ENCODE measurements at places on chromosomes 12 and 14. TPM values are rescaled to one million over a fixed set of nuclear protein-coding genes. Genes with fewer than 3 reads are reported as not detected.

DNA sequence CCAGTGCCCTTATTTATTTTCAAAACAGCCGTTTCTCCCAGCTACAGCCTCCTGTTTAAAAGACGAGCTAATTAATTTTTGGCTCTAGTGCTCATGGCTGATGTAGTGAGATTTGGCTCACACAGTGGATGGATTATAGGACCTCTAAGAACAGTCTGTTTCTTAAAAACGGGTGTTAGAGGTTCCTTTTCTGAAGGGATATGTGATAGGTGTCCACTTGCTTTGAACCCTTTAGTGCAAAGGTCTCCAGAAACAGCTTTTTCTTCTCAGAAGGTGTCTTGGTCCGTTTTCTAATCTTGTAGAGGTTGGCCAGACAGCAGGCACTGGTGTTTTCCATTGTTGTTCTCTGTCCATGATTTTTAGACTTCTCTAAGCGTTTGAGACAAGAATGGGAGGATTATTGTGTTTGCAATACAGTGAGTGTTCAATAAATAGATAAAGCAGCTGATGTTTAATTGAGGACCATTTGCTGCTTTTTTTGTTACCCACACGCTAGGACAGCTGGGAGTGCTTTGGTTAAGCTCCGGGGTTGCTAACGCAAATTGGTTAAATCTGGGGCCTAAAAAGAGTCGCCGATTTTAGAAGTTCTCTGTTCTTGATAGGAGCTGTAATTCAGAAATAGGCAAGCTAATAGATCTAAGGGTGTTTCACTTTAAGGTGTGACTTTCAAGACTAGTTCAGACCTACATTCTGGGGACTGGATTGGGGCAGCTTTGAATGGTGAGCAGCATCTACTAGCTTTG is 1.0 kb downstream of the BORCS5 start:
- peaks cover 8% of the 10 kb centered on the region for H3K4me1 ChIP-seq
- no peak for DNase-seq
- peak overlapping the region; percentile 97 for H3K27ac ChIP-seq

- no peaks in the 10 kb centered on the region for H3K27me3 ChIP-seq
- no peak overlapping the region for H3K27ac ChIP-seq
- no peak for DNase-seq
- H3K4me3 ChIP-seq: no peak overlapping the region
- H3K36me3 ChIP-seq: no peaks in the 10 kb centered on the region
These were observed 19.4 kb downstream of the EVL start for GRCh38 chr14:100084591-100084990.

DNA sequence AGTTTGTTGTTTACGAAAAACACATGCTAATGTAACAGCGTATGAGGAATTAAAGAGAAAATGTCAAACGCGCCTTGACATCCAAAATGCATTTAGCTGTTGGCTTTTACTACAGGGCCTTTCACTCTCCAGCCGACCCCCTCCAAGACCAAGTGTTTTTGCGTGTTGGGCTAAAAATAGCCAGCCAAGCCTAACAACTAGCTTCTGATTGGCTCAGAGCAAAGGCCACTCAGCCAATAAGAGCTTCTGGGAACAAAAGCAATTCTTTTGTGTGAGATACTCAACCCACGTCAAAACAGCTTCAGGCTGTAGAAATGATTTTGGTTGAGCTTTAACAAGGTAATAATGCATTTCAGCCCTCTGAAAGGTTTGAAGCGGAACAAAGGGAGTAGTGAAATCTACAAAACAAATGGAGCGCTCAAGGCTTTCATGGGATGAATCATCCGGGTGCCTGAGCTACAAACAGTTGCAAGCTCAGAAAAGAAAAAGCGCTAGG is 198.7 kb upstream of the DCN start:
- H3K27ac ChIP-seq: peak overlapping the region; percentile 71
- DNase-seq: peak; percentile 24
- H3K4me1 ChIP-seq: peaks cover 14% of the 10 kb centered on the region
- H3K36me3 ChIP-seq: no peaks in the 10 kb centered on the region
- H3K4me3 ChIP-seq: peak overlapping the region; percentile 2
- no peaks in the 10 kb centered on the region for H3K27me3 ChIP-seq

- DNase-seq: no peak
- no peaks in the 10 kb centered on the region for H3K36me3 ChIP-seq
- H3K27me3 ChIP-seq: no peaks in the 10 kb centered on the region
- H3K4me3 ChIP-seq: no peak overlapping the region
- no peaks in the 10 kb centered on the region for H3K4me1 ChIP-seq
- no peak overlapping the region for H3K27ac ChIP-seq
These were observed 113.4 kb upstream of the PELI2 start for GRCh38 chr14:56004786-56005185.

DNA sequence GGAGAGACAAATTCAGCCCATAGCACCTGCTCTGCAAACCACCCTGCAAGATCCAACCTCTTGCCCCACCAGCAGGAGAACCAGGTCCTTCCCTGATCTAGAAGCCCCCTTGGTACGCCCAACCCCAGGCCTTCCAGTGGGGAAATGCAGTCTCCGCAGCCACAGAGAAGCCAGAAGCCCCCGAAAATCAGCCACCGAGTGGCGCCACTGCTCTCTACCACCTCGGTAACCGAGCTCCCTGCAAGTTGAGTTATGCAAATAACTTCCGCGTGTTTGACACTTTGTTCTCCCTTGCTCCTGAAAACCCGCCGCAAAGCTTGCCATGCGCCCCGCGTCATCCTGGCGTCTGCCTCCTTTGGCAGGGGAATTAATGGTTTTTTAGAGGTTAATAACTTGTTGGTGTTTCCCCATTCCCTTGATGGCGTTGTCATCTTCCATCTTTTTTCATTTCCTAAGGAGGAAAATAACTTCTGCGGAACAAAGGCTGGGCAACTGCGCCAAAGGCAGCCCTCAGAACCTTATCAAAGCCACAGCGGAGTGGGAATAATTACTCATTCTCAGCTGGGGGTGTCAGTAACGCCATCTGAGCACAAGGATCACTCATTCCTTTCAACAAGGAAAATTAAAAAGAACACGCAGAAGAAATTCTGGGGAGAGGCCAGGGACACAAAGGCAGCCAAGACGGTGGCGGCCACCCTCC is 60.4 kb downstream of the FZD10 start:
- no peaks in the 10 kb centered on the region for H3K36me3 ChIP-seq
- H3K4me3 ChIP-seq: no peak overlapping the region
- DNase-seq: peak; percentile 32
- H3K27ac ChIP-seq: peak overlapping the region; percentile 42

GRCh38 chr12:106234449-106234848 is 13.4 kb downstream of the CKAP4 start:
- H3K4me1 ChIP-seq: no peaks in the 10 kb centered on the region
- no peak overlapping the region for H3K4me3 ChIP-seq
- no peak overlapping the region for H3K27ac ChIP-seq
- H3K36me3 ChIP-seq: peaks cover 9% of the 10 kb centered on the region

DNA sequence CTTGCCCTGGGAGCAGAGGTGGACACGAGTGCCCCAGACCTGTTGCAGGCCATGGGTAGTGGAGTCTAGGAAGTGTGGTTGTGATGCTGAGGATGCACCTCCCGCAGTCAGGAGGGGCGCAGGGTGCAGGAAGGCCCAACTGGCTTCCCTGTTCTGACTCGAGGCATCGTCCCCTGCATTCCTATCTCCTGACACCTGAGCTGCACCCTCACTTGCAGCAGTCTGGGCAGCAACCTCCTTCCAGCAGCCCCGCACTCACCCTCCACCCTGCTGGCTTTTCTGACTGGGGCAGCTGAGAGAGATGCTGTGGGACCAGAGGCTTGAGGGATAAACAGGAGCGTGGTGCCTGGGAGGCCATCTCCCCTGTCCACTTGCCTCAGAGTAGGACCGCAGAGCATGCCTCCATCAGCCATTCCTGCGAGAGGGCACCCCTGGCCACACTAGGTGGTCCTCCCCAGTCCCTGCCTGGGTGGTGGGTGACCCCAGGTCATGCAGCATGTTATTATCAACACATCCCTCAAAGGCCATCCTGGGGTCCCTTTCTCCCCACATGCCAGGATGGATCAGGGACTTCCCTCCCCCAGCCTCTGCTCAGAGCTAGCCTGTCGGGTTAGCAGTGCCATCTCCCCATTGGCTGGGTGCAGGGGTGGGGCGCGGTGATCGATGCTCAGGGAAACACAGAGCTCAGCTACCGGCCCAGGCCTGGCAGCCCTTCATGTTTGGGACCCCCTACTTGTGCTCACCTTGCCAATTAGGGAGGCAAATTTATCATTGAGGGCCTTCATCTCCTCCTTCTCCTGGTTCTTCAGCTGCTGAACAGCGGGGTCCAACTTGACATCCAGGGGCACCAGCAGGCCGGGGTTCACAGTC is 719 bp downstream of the KRT80 start:
- H3K4me3 ChIP-seq: peak overlapping the region; percentile 39
- peak overlapping the region; percentile 82 for H3K27ac ChIP-seq
- no peaks in the 10 kb centered on the region for H3K36me3 ChIP-seq
- no peak for DNase-seq
- peaks cover 16% of the 10 kb centered on the region for H3K4me1 ChIP-seq

The EMP1 gene
- total RNA-seq: 43.4 TPM

The TMEM132D gene
- total RNA-seq: 0.98 TPM
